Pons (tissue), 1 donor: ENCODE measurements at places on chromosomes 2 and 18.

GRCh38 chr2:47607005-47607679 lies 175.8 kb upstream of the MSH6 start:
- DNase-seq = no peak

DNA sequence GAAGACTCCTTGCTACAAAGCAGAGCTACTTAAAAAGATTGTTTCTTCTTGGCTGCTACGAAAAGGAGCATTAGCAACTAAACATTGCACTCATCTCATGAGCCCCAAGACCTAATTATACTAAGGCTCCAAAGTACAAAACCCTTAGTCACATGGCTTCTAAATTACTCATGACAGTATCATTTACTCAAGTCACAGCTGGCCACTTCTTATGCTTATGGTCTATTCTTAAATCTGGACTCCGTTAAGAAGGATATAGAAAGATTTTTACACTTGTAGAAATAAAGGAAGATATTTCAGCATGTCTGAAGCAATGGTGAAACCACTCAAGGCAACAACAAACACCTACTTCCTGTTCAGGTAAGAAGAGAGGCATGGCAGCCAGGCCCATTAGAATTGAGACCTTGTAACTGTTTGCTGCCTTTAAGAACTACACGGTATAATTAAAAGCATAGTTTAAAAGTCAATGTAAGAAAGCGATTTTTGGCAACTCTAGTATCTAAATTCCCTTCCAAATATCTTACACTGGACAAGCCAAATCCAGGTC lies 12.7 kb downstream of the ANKRD44 start:
- no peak for DNase-seq

GRCh38 chr2:27408601-27409320 lies 630 bp downstream of the PPM1G start:
- DNase-seq = no peak

DNA sequence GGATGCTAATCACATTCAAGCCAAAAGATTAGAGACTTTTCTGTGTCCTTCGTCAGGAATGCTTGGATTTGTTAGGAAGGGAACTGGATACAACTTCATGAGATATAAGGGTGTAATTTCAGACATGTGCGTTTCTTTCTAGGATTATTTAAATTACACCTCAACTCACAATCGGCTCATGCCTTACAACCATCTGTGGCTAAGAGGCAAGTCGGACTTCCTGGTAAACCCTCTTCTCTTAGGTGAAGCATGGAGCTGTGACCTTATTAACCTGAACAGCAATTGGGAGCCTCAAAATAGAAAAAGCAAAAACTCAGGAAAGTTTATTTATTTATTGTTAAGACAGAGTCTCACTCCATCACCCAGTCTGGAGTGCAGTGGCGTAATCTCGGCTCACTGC lies 61.8 kb downstream of the SEMA4F start:
- DNase-seq = peak; percentile 7

GRCh38 chr2:217062768-217063167 lies 202.9 kb upstream of the TNP1 start:
- DNase-seq = no peak

DNA sequence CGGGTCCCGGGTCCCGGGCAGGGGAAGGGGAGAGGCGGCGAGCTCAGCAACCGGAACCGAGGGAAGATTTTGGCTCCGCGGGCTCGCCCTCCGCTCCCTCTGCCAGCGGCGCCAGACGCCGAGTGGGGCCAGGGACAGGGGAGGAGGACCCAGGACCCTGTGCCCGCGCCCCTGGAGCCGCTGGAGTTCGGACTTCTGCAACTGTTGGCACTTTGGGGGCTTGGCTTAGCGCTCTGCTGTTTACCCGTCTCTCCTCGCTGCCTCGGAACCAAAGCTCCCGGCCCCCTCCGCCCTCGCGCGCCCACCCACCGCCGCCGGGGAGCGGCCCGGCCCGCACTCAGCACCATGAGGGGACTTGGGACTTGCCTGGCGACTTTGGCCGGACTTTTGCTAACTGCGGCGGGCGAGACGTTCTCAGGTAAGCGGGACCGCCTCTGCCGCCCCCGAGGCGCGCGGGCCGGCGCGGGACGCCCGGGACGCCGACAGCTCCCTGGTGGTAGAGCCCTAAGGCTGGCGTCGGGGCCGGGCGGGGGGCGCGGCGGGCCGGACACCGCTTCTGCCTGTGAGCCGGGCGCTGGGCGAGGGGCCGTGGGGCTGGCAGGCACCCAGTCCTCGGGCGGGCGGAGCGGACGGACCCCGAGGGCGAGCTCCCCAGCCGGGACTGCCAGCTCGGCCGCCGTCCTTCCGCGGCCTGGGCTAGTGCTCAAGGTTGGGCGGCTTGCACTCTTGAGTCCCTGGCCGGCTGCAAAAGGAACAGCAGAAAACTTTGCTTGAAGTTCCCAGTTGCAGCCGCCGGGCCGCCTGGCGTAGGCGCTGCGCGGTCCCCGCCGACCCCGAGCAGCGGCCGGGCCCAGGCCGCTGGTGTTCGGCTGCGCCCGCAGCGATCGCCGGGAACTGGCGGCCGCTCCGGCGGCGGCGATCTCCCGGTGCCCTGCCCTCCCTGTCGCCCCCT lies 634 bp downstream of the PTPRM start:
- DNase-seq = no peak

- DNase-seq = no peak
Measured at GRCh38 chr2:190722061-190722759, 73.3 kb downstream of the NAB1 start.

DNA sequence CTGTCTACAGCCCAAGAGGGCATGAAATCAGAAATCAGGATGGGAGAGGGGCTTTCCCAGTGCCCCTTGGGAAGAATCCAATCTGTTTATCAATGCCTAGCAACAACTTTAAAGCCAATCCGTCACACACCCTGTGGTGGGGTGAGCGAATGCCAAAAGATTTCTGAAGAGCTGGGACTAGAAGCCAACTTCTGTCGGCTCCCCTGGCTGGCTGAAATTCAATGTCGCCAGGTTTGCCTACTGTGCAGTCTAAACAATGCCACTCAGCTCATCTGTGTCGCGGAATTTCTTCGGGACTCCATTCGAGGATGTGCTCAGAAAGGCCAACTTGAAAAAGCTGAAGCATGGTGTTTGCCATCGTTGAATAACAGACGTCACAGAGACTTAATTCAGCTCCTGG lies 31.5 kb upstream of the NCKAP5 start:
- DNase-seq = no peak

DNA sequence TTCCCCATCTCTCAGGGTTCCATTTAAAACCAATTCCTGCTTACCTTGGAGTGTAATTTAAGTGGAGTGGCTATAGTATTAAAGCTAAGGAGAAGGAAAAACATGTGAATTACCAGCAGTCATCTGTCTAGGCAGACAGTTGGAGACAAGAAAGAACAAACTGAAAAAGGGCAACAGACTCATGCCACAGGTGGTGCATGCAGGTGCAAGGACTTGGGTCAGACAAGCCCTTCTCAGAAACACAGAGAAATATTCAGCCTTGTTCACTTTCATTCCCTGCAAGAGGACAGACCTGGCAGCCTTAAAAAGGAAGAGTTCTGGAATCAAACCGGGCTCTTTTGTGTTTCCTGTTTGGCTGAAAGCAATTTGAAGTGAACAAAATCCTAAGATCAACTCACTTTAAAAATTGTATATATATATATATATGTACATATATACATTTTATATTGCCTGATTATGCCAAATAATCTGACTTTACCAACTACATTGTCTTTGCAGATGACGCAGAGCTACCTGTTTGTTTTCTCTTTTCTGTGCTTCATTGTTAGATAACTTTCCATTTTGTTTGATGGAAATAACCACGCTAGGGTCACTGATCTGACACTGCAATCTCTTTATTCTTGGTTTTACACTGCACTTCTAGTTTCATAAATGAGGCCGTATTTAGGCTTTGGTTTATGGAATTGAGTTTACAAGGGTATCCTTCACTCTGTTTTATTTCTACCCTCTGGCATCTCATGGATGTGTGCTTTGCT lies 35.1 kb upstream of the VPS54 start:
- DNase-seq = no peak

- no peak for DNase-seq
Measured at GRCh38 chr2:42124011-42124785, 45.0 kb upstream of the EML4 start.

- DNase-seq = no peak
Measured at GRCh38 chr2:169609264-169609663, 25.1 kb downstream of the PPIG start.

- DNase-seq = no peak
Measured at GRCh38 chr2:28366496-28367282, 26.0 kb upstream of the FOSL2 start.

DNA sequence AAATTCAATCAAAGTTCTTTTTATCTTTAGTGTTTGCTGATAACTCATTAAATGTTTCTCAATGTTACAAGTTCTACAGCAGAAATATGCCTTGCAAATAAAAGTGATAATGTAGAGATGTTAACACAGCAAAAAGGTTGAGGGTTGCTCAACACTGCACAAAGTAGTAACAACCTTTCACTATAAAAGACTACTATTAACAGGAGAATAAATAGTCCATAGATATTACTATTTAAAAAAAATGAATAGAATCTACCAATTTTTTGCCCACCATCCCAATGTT lies 378.1 kb downstream of the RBM43 start:
- no peak for DNase-seq

GRCh38 chr18:8601277-8602032 lies 7.8 kb upstream of the RAB12 start:
- peak; percentile 72 for DNase-seq

DNA sequence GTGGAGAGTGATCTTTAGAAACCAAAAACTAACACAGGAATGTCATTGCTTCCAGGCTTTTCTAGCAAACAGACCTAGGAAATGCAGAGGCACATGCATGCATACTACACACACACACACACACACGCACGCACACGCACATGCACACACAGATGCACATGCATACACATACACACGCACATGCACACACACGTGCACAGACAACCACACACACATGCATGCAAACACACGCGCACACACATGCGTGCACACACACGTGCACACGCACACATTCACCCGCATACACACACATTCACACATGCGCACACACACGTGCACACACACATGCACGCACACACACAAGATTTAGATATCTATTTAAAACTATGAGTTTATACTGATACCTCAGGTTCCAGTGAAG lies 379.5 kb downstream of the ZNF516 start:
- no peak for DNase-seq

- DNase-seq = no peak
Measured at GRCh38 chr2:98484652-98485452, 40.2 kb downstream of the INPP4A start.

GRCh38 chr18:62998443-62998842 lies 283.1 kb downstream of the PHLPP1 start:
- DNase-seq = no peak

DNA sequence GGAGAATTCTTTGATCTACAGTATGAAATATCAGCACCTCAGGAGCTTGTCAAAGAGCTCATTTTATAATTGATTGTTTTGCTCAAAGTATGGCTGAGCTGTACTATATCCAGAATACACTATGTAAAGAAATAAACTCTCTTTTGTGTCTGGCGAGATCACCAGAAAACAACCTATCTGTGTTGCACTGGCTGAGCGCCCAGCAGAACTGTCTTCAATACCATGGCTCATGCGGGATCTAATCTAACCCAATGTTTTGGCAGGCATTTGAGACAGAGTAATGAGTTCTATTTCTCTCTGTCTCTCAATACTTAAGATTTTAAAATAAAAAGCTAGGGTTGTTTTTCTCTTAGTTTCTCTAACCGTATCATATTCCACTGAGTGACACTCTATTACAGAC lies 192.4 kb downstream of the L3MBTL4 start:
- DNase-seq = peak; percentile 63

DNA sequence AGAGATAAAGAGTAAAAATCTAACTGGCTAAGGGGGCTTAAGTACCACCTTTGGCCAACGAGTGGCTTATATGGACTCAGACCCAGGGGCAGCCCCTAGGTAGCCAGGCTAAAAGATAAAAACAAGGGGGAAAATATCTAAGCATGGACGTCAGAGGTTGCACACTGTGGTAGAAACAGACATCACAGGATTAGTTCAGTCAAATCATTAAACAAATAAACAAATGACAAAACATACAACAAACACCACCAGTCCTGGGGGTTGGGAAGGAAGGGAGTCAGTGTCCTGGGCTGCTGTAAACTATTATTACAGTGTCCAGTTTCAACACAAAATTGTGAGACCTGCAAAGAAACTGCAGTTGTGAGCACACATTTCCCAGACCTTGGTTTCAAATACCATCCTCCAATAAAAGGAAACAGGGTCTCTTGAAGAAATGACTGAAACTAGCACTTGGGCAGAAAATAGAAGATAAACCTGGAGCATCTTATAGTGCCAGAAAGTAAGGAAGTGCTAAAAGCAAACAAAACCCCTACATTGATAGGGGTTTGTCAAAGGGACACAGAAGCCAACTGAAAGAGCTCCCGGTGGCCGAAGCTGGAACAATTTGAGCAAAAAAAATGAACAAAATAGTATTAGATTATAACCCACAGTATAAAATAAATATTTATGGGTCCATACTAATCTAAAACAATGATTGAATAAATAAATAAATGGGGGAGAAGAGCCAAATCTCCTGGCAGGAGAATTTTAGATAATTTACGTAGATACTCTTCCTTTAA lies 154.8 kb upstream of the KLF7 start:
- no peak for DNase-seq

DNA sequence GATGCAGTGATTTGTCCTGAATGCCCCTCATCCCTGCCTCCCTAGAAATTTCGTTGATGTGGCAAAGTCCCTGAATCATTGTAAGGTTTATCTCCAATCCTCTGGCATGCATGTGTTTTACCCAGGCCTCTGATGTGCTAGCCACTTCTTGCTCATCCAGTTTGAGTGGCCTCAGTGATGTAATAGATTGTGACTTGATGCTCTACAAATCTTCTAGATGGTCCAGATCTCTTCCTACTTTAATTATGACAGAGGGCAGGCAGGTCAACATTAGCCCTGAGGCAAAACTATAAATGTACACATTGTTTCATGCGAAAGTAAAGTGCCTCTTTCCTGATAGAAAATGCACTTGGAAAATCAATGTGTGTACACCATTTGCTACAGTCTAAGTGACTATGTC lies 54.5 kb downstream of the LONRF2 start:
- DNase-seq = no peak

DNA sequence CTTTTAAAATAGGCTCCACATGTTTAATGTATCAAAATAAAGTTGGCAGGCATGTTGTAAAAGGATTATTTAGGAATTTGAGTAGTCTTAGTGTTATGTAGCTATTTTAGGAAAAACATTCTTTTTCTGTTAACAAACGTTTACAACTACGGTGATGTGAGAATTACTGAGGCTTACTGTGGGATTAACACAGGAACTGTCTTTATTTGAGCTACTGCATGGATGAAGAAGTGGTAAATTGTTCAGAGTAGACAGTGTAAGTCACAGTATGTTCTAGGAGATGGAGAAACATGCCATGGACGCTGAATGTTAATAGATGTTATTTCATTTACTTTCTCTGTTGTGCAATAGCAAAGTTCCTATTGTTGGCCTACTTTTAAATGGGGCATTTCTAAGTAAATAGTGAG lies 1.6 kb downstream of the PPM1B start:
- peak; percentile 80 for DNase-seq

- no peak for DNase-seq
Measured at GRCh38 chr2:209547726-209548125, 123.9 kb downstream of the MAP2 start.
